ENCODE measurements at places on chromosomes 12 and 14.

- no peak for DNase-seq
Measured at GRCh38 chr12:105740369-105740768, 398.4 kb downstream of the NUAK1 start.

GRCh38 chr14:68182492-68182891 lies 362.9 kb downstream of the RAD51B start:
- DNase-seq = no peak

DNA sequence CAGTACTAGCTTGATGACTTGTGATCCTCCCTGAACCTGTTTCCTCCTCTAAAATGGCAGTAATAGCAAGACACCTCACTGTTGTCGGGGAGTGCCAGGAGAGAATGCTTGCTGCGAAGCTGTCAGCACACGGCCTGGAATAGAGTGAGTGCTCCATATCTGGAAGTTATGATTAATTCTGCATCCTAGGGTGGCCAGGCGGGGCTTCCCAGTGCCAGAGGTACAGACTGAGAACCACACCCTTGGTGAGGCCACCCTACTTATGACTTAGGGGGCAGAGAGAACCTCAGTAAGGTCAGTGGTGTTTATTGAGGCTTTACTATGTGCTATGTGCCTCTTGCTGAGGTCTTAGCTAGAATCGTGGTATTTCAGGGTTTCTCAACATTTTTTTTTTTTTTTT lies 20.1 kb downstream of the MORN3 start:
- no peak for DNase-seq

DNA sequence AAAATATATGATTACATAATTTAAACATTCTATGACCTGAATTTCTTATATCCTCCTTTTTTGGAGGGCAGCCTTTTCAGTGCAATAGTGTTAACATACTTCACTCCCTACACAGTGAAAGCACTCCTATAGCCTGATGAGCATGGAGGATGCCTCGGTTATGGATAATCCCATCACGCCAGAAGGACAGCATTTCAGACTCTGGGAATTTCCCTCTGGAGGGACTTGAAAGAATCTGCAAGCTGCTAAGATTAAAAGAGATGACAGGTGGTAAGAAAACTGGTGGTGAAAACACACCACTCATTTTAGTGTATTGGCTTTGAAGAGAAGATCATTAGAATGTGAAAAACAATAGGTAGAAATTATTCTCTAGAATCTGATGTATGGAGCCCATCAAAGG lies 99.3 kb upstream of the LMNTD1 start:
- no peak for DNase-seq

DNA sequence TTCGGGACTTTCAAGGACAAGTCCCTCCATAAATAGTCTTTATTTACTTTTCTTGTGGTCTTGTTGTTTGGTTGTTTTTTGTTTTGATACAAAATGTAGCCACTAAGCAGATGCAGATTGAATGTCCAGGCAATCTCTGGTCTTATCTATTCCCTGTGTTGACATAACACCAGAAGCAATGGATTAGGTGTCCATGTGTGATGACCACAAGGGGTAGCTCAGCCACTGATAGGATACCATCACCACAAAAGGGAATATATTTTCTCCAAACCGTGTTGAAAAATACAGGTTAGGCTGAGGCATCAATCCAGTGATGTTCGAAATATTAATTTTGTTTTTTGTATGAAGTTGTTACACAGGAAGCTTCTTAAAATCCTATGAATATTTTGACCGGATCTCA lies 196.3 kb downstream of the EPS8 start:
- no peak for DNase-seq
